DMS 273 treated with DMSO at 0.1 percent for 48 hours (cell line): ENCODE measurements at places on chromosomes 4 and X.
A peak's percentile ranks its signal among the peaks of the same experiment; 100 is the strongest.

- no peak for DNase-seq
Measured at GRCh38 chrX:114127411-114128025, 456.4 kb upstream of the HTR2C start.

GRCh38 chr4:119794681-119795080 is 166.1 kb upstream of the PDE5A start:
- DNase-seq, result no peak

DNA sequence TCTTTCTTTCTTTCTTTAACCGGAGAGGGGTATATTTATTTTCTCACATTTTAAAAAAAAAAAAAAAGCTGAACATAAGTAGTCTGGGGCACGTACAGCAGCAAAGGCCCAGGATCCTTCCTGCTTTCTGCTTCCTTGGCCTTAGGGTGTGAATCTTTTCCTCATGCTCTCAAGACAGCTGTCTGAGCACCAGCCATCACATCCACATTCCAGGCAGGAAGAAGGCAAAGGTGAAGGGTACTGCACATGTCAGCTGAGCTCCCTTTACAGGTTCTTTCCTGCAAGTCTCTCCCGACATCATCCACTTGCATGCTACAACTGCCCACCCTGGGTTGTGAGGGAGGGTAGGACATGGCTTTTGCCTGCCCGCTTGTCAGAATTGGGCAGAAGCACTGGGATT is 63.7 kb upstream of the GDPD2 start:
- no peak for DNase-seq

DNA sequence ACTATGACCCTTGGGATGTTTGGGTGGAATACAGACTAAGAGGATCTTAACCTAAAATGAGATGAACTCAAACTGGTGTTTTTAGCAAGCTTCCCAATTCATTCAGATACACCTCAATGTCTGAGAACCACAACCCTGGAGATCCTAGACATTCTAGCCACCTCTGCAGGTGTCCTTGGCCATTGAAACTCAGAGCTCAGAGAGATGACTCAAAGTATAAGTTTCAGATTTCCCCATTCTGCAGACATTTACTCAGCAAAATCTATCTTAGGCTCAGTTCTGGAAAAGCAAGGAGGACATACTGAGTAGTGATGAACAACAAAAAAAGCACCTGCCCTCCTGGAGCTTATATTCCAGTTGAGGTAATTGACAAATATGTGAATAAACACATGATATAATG is 47.8 kb downstream of the COMMD8 start:
- no peak for DNase-seq

GRCh38 chrX:40266490-40267333 is 169.0 kb upstream of the BCOR start:
- DNase-seq, result no peak

- no peak for DNase-seq
Measured at GRCh38 chr4:76341063-76341462, 34.5 kb downstream of the STBD1 start.

- no peak for DNase-seq
Measured at GRCh38 chr4:112648263-112649054, 11.5 kb downstream of the LARP7 start.

DNA sequence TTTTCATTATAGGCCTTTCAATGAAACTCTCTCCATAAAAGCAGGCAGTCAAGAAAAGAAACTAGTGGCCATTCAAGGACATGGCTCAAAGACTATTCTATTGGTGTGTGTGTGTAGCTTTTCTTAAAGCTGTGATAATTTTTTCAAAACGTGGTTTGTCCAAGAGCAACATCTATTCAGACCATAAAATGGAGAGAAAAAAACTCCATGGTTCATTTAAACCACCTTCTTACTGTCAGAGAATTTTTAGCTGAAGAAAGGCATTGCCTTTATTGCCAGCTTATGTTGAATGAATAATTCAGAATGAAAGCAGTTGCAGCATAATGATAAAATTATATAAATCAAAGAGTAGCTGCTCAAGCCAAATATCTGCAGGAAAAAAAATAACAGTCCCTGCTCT is 325.5 kb downstream of the PCDH18 start:
- DNase-seq, result no peak

DNA sequence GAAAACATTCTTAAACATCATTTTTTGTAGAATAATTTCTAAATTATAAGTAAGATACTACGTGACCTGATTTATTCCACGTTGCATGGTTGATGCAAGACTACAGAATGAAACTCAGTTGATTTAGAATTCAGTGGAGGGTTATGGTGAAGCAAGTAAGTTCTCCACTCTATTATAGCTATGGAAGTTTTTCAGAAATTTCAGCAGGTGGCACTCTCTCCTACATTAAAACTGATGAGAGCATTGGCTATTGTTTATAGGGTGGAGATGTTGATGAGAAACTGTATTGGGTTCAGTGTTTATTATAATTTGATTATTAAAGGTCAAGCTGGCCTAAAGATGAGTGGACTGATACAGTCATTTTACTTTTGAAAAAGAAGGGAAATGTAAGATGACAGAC is 88.0 kb downstream of the FNIP2 start:
- peak; percentile 8 for DNase-seq

DNA sequence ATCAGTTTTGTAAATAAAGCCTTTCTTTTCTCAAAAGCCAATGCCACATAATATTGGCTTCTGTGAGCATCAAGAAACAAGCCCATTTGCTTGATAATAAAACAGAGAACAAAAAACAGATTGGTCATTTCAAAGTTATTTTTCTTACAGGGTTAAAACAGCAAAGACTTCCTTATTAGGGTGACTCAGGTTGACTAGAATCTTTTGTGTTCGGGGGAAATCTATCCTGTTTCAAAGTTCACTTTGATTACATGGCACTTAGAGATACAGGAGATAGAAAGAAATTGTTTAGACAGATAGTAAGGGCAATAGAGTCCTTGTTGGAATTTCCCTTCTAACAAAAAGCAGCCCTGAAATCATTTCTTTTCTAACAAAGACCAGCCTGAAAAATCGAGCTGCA is 170.0 kb upstream of the GLRA2 start:
- DNase-seq, result no peak

GRCh38 chr4:76991161-76991660 is 41.7 kb downstream of the SEPTIN11 start:
- DNase-seq, result no peak

- no peak for DNase-seq
Measured at GRCh38 chr4:133157460-133158160, 8.5 kb downstream of the PCDH10 start.

GRCh38 chr4:84681486-84682274 is 98.8 kb downstream of the CDS1 start:
- DNase-seq, result no peak
